ENCODE measurements at places on chromosomes 2 and 18.

DNA sequence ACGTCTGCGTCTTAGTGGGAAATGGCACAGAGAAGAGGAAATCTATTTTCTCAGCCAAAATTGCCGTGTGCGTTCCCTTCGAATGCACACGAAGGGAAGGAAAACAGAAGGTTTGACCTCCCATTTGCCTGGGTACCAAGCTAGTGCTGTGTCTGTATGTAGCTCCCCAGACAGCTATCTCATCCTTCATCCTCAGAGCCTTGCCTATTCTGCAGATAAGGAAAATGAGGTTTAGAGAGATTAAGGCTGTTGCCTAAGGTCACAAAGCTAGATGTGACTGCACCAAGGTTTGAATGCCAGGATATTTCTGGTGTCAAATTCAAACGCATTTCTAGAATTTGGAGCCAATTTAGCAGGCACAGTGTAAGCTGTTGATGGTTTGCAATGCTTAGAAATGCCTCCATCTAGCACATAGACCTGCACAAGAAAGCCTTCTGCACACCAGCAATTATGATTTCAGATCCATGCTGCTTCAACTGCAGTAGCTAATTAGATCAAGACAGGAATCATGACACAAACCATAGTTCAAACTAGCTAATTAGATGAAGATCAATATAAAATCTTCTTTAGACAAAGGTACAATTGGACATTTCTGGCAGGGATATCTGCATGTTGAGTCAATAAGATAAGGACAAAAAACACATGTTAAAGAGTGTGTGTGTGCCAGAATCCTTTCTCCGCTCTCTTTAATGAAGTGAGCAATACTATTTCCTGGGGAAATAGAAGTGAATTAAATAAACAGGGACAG is 115.1 kb downstream of the CMPK2 start:
- H3K27ac ChIP-seq = no peak overlapping the region
- H3K27me3 ChIP-seq = no peaks in the 10 kb centered on the region
- no peaks in the 10 kb centered on the region for H3K36me3 ChIP-seq
- H3K4me3 ChIP-seq = no peak overlapping the region
- H3K4me1 ChIP-seq = no peaks in the 10 kb centered on the region

GRCh38 chr2:218125626-218126080 is at the start of gene CXCR2:
Gene CXCR2, plus strand, starts transcription at chr2:218126028. Its CDS starts 8,774 bp downstream, at chr2:218134802.
- H3K27me3 ChIP-seq = no peaks in the 10 kb centered on the region
- H3K36me3 ChIP-seq = no peaks in the 10 kb centered on the region
- H3K4me3 ChIP-seq = no peak within 1 kb of the TSS
- no peak within 1 kb of the TSS for H3K27ac ChIP-seq
- no peak for DNase-seq

GRCh38 chr18:76741346-76741745 is 81.0 kb upstream of the ZNF236 start:
- DNase-seq = no peak
- no peak overlapping the region for H3K27ac ChIP-seq
- no peaks in the 10 kb centered on the region for H3K4me1 ChIP-seq
- no peaks in the 10 kb centered on the region for H3K36me3 ChIP-seq
- H3K27me3 ChIP-seq = no peaks in the 10 kb centered on the region

- DNase-seq = no peak
- H3K27me3 ChIP-seq = no peaks in the 10 kb centered on the region
- no peaks in the 10 kb centered on the region for H3K4me1 ChIP-seq
- H3K4me3 ChIP-seq = no peak overlapping the region
Observed at GRCh38 chr2:239584986-239585385, 184.2 kb upstream of the HDAC4 start.

DNA sequence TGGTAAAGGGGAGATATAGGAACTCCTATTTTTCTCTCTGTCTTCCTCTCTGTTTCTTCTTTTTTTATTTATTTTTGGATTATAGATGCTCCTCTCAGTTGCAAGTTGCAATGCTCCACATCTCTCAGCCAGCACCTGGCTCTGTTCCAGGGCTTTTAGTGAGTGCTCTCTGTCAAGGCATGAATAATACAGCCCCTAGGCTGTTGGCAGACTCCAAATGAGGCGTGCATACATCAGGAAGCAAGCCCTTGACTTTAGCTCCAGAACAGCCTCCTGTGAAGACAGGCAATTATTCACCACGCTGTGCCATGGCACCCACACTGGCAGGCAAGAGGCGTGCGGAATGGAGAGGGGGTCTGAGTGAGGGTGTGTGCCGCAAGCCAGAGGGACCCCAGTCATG is 228.1 kb upstream of the PXDN start:
- H3K36me3 ChIP-seq = no peaks in the 10 kb centered on the region

DNA sequence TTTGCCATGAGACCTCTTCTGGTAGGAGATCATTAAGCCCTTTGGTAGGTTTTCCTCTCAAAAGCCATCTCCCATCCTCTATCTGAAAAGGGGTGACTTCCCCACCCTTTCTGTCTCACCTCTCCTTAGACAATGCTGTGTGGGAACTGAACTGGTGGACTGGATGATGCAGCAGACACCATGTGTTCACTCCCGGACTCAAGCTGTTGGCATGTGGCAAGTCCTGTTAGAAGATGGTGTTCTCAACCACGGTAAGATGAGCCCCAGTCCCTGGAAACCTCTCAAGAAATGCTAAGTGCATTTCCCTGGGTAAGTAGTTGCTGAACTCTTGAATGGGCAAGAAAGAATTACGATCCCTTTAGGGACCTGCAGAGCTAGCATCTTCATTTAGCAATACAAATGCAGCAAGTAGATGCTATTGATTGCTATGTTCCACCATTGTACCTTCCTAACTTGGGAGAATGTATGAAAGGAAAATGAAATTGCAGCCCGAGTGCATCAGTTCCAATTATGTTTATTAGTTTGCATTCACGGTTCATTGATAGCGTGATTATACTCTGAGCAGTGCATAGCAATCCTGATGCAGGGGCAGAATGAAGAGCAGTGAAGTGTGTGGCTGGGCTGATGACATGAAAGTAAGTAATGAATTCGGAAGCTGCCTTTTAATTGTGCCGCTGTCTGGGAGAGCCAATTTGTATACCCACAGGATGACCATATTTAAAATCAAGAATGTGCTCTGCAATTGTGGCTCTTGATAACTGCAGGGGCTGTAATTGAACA is 110.0 kb upstream of the MAP3K20 start:
- H3K27me3 ChIP-seq = no peaks in the 10 kb centered on the region
- H3K36me3 ChIP-seq = no peaks in the 10 kb centered on the region
- no peak overlapping the region for H3K27ac ChIP-seq
- H3K4me1 ChIP-seq = peaks cover 15% of the 10 kb centered on the region
- no peak overlapping the region for H3K4me3 ChIP-seq

GRCh38 chr18:10514601-10515000 is 11.2 kb upstream of the NAPG start:
- H3K4me3 ChIP-seq = no peak overlapping the region
- no peaks in the 10 kb centered on the region for H3K27me3 ChIP-seq
- H3K4me1 ChIP-seq = peaks cover 11% of the 10 kb centered on the region
- H3K27ac ChIP-seq = no peak overlapping the region
- DNase-seq = no peak

DNA sequence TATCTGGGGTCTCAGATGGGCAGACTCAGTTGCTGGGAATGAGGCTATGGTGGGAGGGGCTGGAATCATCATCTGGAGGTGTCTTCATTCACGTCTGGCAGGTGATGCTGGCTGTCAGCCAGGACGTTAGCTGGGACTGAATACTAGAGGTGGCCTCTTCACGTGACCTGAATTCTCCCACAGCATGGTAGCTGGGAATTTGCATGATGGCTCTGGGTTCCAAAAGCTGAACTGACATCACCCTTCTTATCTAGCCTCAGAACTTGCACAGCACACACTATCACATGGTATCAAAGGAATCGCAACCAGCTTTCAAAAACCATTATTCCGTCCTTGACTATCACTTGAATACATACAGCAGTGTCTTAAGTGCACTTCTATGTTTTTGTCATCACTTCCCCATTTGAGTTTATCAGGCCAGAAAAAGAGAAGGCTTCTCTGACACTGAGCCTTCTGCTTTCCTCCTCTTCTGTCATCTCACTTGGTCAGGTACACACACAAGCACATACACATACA is 53.0 kb upstream of the LRP2 start:
- H3K36me3 ChIP-seq = no peaks in the 10 kb centered on the region
- no peaks in the 10 kb centered on the region for H3K27me3 ChIP-seq
- no peak overlapping the region for H3K27ac ChIP-seq
- H3K4me1 ChIP-seq = no peaks in the 10 kb centered on the region
- H3K4me3 ChIP-seq = no peak overlapping the region

GRCh38 chr18:62329691-62330454 is 4.8 kb downstream of the TNFRSF11A start:
- H3K36me3 ChIP-seq = no peaks in the 10 kb centered on the region
- no peaks in the 10 kb centered on the region for H3K27me3 ChIP-seq
- no peak overlapping the region for H3K27ac ChIP-seq
- H3K4me3 ChIP-seq = no peak overlapping the region
- no peak for DNase-seq

Measured in ascending aorta (tissue), 2 donors.